ENCODE measurements at places on chromosomes 7 and 10.

DNA sequence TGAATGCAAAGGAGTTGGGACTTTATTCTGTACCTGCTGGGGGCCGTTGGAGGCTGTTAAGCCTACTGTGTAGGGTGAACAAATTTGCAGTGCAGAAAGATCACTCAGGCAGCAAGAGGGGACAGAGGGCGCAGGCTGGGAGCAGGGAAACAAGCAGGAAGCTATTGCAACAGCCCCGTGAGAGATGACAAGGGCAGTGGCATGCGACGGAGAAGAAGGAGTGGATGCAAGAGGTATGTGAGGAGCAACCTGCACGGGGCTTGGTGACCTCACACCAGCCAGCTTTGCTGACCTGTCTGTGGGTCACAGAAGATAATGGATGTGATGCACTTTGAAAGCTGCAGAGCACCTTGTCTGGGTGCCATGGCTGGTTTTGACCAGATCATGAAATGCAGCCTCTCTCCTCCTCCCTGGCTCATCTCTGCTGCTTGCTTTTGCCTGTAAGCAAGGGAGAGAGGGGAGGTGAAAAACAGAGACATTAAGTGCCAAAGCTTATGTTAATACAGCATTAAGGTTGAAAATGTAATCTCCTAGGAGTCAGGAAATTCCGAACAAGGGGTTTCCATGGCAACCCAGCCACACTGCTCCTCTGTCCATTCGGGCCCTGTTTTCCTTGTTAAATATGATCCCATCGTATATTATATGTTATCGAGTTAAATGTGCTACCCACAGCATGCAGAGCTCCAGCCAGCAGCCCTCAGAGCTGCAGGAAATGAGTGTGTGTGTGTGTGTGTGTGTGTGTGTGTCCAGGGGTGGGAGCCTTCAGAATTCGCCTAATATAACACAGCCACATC, 314.3 kb upstream of the ZMIZ1 start:
- no peak for DNase-seq

- DNase-seq, result peak; percentile 33
These were observed at the start of gene HHEX for GRCh38 chr10:92689663-92690210. Gene HHEX, plus strand, starts transcription at chr10:92689955. Its CDS starts 32 bp downstream, at chr10:92689987.

- no peak for DNase-seq
These were observed 11.4 kb upstream of the ZKSCAN1 start for GRCh38 chr7:100003711-100004661.

DNA sequence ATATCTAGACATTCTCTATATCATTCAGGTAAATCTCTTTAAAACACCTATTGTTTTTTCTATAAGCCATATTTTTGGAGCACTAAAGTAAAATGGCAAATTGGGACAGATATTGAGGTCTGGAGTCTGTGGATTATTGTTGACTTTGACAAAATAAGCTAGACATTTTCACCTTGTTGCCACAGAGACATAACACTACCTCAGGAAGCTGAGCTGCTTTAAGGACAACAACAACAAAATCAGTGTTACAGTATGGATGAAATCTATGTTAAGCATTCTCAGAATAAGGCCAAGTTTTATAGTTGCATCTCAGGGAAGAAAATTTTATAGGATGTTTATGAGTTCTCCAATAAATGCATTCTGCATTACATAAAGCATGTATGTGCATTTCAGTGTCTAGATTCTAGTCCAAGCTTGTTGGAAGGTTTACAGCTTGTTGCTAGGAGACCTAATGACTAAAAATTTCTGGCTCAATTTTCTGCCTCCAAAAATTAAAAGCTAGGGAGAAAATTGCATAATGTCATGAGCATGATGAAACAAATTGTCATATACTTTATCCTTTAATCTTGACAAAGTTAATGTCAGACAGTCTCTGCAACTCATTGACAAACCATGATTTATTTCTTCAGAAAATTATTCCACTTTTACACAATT, 18.3 kb downstream of the LIPM start:
- no peak for DNase-seq

- DNase-seq, result no peak
These were observed 85.1 kb upstream of the GTF2I start for GRCh38 chr7:74572301-74572979.

- no peak for DNase-seq
These were observed 174.9 kb downstream of the GRID1 start for GRCh38 chr10:86191686-86192085.

DNA sequence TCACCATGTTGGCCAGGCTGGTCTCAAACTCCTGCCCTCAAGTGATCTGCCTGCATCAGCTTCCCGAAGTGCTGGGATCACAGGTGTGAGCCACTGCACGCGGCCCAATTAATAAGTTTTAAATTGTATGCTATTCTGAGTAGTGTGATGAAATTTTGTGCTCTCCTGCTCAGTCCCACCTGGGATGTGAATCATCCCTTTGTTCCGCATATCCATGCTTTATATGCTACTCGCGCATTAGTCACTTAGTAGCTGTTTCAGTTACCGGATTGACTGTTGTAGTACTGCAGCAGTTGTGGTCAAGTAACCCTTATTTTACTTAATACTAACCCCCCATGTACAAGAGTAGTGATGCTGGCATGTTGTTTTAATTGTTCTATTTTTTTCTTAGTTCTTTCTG, 47.3 kb upstream of the OIT3 start:
- DNase-seq, result no peak

DNA sequence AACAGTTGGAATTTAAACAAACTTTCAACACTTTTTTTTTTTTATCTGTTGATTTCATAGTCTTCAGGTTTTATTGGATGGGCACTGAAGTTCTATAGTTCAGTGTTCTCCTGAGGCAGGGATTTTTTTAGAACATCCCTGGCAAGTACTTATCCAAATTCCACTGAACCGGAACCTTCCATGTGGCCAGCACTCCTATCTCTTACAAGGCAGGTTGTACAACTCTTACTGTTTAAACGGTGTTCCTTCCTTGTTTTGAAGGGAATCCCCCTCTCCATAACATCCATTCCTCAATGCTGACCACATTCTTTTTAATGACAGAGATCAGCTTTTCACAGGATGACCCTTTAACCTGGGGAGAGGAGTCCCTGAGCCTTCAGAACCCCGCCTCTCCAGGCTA, 238.9 kb upstream of the CTBP2 start:
- DNase-seq, result no peak

GRCh38 chr7:54485044-54485443, 57.1 kb upstream of the VSTM2A start:
- DNase-seq, result no peak

- no peak for DNase-seq
These were observed 43.8 kb upstream of the BET1 start for GRCh38 chr7:94047956-94048355.

DNA sequence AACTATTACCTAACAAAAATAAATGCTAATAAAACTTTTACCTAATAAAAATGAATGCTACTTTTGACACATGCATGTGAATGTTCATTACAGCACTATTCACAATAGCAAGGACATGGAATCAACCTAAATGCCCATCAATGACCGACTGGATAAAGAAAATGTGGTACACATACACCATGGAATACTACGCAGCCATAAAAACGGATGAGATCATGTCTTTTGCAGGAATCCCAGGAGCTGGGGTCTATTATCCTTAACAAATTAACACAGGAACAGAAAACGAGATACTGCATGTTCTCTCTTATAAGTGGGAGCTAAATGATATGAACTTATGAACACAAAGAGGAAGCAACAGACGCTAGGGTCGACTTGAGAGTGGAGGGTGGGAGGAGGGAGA, 88.1 kb upstream of the FAM204A start:
- DNase-seq, result no peak

DNA sequence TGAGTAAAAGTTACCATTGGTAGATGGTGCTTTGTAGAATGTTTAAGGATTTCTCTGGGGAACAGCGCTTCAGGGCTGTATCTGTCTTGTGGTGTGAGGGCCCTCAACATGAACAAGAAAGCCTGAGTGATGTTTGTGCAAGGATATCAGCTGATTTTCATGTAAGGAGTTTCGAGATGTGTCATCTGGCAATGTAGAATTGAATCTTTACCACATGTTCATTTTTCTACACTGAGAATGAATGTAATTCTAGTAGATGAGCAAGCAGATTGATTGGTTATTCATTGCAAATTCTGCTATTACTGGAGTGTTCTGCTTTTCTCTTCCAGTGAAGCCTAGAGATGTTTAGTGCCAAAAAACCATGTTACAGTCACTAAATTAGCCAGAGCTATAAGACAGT, 87.7 kb downstream of the ST7 start:
- DNase-seq, result no peak

- no peak for DNase-seq
These were observed 458.5 kb downstream of the KCNMA1 start for GRCh38 chr10:77179015-77179695.
